Right renal pelvis (tissue), 4 donors: ENCODE measurements at places on chromosomes 16 and 17. TPM values are rescaled to one million over a fixed set of nuclear protein-coding genes. Genes with fewer than 3 reads are reported as not detected.

The PRSS27 gene
- 2.1 TPM for polyA plus RNA-seq

The KRTAP4-4 gene
- not detected for polyA plus RNA-seq

The CSH2 gene
- polyA plus RNA-seq = not detected

The HBA1 gene
- polyA plus RNA-seq = 530 TPM

GRCh38 chr17:76337413-76337777, 16.3 kb downstream of the PRPSAP1 start:
- no peak for DNase-seq

- peak; percentile 40 for DNase-seq
Observed at GRCh38 chr16:27795992-27796614, 246.2 kb downstream of the KATNIP start.

- DNase-seq = no peak
Observed at GRCh38 chr17:17204041-17204591, 2.0 kb downstream of the PLD6 start.

- DNase-seq = no peak
Observed at GRCh38 chr17:47978324-47978723, 7.4 kb downstream of the CDK5RAP3 start.

- no peak for DNase-seq
Observed at GRCh38 chr17:21318439-21318838, 33.9 kb downstream of the MAP2K3 start.

DNA sequence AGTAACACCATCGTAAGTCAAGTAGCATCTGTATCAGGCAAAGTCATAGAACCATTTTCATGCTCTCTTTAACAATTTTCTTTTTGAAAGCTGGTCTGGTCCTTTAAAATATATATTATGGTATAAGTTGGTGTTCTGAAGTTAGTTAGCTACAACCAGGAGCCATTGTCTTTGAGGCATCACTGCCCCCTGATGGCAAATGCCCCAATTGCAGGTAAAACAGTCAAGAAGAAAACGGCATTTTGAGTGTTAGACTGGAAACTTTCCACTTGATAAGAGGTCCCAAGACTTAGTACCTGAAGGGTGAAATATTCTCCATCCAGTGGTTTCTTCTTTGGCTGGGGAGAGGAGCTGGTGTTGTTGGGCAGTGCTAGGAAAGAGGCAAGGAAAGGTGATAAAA, 14.1 kb downstream of the TP53 start:
- no peak for DNase-seq

- DNase-seq = no peak
Observed at GRCh38 chr16:4371357-4372000, at the start of gene VASN. Gene VASN (plus strand): TSS chr16:4371848. CDS start chr16:4380878, 9,030 bp downstream.

DNA sequence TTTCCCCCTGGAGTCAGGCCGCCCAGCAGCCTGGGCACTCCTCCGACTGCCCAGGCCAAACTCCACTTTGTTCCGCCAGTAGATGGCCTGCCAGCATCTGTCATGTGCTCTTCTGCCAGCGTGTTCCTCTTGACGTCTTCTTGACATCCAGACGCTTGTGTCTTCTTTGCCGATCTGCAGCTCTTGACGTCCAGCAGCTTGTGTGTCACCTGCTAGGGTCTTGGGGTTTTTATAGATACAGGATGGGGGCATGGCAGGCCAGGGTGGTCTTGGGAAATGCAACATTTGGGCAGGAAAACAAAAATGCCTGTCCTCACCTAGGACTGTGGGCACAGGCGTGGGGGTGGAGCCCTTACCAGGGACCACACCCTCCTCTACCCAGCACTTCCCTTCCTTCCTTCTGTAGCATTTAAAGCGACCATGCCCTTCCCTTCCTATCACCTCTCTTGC, 88.7 kb downstream of the BMERB1 start:
- no peak for DNase-seq

DNA sequence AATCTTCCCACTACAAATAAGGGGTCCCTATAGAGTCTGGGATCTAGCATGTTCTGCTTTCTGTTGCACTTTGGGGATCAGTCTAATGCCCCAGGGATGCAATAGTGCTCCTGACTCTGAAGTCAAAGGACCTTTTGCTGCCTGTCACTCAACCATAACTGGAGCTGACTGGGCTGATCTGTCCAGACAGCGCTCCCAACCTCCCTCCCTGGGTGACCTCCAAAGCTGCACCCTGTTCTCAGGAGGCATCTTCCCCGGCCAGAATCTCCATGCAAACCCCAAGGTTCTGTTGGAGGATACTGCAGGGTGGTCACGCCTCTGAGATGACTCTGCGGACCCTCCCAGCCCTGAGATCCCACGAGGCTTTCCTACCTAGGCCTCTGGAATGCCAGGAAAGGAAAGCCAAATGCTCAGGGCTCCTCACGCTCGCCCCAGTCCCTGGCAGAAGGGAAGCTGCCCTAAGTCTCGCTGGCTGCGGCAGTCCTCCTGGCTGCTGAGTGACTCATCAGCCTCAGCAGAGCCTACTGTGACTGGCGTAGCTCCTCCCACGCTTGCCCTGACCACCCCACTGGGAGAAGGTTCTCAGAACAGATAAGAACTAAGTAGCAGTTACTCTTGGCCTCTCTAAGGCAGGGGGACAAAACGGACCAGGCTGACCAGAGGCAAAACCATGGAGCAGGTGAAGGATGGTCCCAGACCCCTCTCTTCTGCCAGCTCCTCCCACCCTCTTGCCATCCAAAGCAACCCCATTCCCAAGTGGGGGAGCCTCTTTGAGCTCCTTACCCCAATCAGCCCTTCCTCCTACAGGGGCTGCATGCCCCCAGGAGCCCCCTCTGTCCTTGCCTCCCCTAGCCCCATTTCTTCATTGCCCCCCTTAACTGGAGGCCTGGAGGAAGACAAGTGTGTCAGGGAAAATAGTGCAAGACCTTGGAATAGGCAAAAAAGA, 124.1 kb upstream of the TNRC6C start:
- DNase-seq = no peak

DNA sequence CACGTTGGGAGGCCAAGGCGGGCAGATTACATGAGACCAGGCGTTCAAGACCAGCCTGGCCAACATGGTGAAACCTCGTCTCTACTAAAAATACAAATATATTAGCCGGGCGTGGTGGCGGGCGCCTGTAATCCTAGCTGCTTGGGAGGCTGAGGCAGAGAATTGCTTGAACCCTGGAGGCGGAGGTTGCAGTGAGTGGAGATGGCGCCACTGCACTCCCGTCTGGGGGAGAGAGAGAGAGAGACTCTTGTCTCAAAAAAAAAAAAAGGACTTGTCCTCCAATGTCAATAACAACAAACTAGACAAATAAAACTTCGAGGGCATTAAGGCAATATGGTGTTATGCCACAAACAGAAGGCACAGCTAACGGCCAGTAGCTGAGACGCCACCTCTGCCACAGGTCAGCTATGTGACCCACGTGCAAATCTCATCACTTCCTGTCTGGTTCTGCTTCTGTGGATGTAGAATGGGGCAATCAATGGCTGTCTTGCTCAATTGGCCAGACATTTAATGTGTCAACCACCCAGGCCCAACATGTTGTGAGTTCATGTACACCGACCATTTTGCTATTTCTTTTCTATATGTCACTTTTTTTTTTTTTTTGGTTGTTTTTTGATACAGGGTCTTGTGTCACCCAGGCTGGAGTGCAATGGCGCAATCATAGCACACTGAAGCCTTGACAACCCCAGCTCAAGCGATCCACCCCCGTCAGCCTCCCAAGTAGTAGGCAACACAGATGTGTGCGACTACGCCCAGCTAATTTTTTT, 834 bp upstream of the TXNDC11 start:
- DNase-seq = no peak

DNA sequence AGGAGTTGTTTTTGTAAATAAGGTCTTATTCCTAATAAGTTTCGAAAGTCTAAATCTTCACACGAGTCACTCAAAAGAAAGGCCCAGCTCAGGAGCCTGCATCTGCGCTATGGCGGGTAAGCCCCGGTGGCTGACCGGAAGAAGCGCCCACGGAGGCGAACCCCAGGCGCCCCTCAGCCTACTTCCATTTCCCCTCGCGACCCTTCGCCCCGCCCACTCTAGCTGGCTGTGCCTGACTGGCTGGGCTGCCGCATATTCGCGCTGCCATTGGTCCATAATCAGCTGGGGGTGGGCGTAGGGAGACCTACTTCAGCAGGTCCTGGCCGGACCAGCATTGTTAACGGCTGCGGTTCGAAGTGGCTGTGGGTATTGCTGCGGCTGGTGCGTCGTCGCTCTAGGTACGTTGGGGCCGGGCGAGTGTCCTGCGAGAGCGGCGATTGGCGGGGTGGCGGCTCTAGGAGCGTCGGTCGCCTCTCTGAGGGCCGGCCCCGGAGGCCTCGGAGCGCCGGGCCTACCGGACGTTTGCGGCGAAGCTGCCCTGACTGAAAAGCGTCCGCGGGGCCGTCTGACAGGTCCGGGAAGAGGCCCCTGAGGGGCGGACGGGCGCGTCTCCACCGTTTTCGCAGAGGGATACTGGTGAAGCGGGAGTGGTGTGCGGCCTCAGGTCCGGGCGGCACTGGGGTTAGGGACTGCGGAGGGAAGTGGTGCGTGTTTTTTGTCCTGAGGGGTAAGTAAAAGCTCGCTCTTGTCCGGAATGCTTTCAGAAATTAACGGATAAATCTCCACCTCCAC, at the start of gene ATF7IP2:
TSS of gene ATF7IP2 (plus strand) at position 337 of the 792 bp plus-strand sequence. CDS start 44,560 bp downstream, outside the sequence.
- peak; percentile 81 for DNase-seq
